ENCODE measurements at places on chromosomes 11 and 22. TPM values are rescaled to one million over a fixed set of nuclear protein-coding genes. Genes with fewer than 3 reads are reported as not detected.

The CCDC15 gene
- 2.6 TPM for total RNA-seq

The IGF2 gene
- total RNA-seq, result 22.0 TPM

The CPT1A gene
- 68.3 TPM for total RNA-seq

The POGLUT3 gene
- total RNA-seq, result 15.3 TPM

The HTR3A gene
- total RNA-seq, result not detected

The MRPL23 gene
- 94.5 TPM for total RNA-seq

The KMT5B gene
- total RNA-seq, result 16.3 TPM

The KCTD14 gene
- total RNA-seq, result under 0.01 TPM

The SLC17A6 gene
- total RNA-seq, result not detected

The SULT4A1 gene
- under 0.01 TPM for total RNA-seq

The OR52N4 gene
- not detected for total RNA-seq

The GRK3 gene
- total RNA-seq, result 0.25 TPM

The MS4A7 gene
- not detected for total RNA-seq

The MYEOV gene
- total RNA-seq, result 0.39 TPM

The SYCE3 gene
- not detected for total RNA-seq

The CAVIN3 gene
- total RNA-seq, result 106 TPM

The ZNF280B gene
- 0.38 TPM for total RNA-seq

The PAX6 gene
- not detected for total RNA-seq

All from dermis microvascular lymphatic vessel endothelial cell (primary cell).